Effector memory CD8-positive, alpha-beta T cell (primary cell): ENCODE measurements at places on chromosomes 7 and 10.

DNA sequence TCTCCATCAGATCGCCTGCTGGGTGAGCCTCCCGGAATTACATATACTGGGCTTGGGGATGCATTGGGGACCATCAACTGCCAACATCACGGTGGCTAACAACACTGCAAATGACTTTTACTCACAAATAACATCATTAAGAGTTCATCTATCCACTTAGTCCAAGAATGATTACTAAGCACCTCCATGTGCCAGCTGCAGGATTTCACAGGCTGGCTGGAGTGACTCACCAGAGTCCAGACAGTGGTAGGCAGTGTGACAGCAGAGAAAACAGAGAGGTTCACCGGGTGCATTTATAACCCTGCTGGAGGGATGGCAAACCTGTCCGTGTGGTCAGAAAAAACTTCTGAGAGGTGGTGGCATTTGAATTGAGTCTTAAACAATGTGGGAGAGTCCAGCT, 3.2 kb upstream of the IGFBP3 start:
- DNase-seq: no peak

DNA sequence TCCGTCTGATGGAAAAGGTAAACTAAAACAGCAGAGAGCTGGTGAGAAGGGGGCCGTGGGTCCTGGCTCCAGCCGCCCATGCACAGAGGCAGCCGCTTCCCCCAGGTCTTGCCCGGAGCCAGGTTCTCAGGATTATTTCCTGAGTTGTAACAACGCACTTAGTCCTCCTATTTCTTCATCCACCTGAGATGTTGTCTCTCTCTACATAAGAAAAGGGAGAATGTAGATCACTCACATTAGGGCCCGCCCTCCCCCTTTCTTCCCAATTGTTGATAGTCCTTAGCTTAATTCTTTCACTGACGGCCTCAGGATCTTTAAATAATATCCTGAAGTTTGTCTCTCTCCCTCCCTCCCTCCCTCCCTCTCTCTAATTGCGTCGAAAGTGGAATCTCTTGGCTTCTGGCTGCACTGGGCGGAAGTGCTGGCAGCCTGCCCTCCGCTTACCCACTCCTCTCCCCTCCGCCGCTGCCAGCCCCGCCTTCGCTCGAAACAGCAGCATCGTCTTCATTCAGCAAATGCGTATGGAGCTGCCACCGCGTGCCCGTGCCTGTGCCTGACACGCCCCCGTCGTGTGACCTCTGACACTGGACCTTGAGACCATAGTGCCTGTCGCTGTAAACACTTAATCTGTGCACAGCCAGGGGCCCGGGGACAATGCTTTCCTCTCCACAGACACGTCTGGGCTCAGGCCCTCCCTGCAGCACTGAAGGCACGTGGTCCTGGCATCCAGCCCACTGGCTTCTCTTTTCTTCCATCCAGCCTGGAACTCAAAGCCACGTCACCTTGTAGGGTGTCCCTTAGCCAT, 174.5 kb upstream of the PPP2R2D start:
- DNase-seq: no peak

DNA sequence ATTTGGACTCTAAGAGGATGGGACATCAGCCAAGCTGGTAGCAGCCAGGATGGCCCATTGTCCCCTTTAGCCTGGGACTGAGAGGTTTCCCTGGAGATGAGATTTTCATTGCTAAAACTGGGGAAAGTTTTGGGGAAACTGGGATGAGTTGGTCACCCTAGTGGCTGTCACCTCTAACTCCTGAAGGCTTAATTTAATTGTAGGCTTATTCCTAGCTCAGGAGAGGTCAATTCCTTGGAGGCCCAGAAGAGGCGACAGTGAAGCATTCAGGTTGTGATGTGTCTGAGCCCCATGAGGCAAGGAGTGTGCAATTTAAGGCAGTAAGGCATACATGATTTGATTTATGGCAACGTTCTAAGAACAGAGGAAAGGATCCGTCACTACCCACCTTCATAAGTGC, 24.9 kb upstream of the JAZF1 start:
- DNase-seq: no peak

- no peak for DNase-seq
These were observed 134.5 kb downstream of the BAMBI start for GRCh38 chr10:28811639-28812349.

DNA sequence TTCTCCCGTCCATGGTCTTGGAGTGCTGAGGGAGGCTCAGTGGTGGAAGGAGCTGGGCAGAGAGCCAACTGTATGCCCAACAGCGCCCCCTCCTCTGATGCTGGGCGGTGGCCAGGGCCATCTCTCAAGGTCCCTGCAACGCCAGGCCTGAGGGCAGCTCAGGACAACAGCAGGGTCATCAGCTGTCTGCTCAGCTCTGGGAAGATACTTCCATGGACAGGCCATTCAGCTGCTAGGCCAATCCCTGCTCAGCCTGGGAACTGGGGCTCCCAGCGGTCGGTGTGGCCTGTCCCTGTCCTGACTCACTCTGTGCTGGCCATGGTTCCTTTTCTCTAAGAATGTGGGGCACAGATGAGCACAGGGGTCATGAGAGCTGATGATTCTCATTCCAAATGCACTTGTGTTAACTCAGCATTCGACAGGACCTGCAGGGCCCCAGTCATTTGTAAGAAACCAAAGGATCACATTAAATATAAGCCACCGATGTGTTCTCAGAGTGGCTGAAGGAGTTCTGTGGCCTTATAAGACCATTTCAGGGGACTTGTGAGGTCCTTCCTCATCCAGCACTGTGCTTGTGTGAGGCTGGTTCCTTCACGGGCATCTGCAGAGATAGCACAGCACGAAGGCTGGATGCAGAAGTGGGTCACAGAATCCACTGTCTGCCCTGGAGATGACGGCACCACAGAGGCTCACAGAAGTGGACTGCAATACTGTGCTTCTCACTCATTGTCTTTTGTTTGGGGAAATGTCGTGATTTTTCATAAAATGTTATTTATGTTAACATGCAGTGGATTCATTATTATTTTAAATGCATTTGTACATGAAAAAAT, 73.0 kb downstream of the ADCY1 start:
- no peak for DNase-seq

GRCh38 chr10:35090162-35090954, at the start of gene CUL2:
Gene CUL2, minus strand, starts transcription at chr10:35090341. Its CDS starts 19,024 bp downstream, at chr10:35071317.
- peak; percentile 93 for DNase-seq

- DNase-seq: no peak
These were observed 82.6 kb downstream of the CPEB3 start for GRCh38 chr10:92208157-92208720.

DNA sequence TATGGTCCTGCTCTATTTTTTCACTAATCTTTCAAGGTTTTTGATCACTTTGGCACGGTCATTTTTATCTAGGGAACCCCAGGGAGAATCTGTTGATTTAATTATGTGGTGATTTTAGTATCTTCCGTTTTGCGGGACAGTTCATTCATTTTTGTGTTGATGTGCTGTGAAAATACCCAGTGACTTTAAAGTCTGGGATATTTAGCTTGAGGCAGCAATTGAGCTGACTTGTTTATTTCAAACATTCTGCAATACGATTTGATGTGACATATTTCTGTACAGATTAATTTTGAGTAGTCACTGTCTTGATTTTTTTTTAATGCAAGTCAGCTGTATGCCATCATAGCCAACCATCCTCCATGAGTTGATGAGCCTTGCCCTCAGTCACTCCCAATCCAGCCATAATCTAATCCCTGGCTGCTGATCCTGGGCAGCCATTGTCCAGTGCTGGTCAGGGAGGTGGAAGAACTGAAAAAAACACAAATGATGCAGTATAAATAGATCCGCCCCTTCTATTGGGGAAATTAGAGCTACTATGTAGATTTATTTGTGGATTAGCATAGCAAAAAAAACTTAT, 183.4 kb downstream of the CCSER2 start:
- DNase-seq: no peak

DNA sequence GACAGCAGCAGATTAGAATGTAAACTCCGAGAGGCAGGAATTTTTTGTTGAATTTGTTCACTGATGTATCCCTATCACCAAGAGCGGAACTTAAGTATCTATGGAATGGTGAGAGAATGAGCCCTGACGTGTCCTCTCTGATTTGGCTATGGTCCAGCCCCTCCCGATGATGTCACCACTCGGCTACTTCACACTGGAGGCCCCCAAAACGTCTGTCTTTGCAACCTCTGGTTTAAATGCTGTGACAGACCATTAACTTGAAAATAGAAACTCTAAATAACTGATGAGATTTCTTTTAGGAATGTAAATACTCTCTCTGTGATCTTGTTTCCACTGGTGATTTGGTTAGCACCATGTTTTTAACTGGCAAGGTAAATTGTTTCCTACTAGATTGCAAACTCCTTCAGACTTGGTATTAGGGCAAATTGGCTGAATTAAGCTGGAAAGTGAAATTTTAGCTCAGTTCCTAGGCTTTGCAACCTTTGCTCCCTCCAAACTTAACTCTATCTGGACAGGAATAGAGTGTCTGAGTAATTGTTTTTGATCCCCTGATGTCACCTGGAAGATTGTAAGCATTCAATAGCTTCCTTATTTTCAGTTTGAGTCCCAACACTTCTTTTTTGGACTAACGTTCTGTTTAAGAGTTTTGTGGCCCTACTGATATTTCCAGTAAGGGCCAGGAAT, 19.1 kb downstream of the SLC16A12 start:
- DNase-seq: no peak

DNA sequence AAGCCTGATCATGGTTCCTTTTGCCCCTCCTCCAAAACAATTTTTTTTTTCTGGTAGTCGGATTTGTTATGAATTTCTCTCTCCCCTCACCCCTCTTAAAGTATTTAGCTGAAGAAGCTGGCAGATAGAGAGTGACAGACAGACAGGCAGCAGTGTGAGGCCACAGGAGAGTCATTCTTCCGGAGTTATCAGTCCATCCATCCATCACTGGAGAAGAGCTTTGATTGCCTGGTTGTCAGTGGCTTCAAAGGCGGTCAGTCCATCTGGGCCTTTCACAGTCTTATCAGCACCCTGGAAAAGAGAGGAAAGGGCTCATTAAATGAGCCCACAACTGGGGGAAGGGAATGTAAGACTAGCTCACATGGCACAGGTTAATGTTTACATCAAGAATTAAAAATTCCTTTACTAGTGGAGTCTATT, 47.4 kb downstream of the MTPN start:
- DNase-seq: no peak

- DNase-seq: no peak
These were observed 223.1 kb upstream of the AKR1E2 start for GRCh38 chr10:4602764-4603491.

DNA sequence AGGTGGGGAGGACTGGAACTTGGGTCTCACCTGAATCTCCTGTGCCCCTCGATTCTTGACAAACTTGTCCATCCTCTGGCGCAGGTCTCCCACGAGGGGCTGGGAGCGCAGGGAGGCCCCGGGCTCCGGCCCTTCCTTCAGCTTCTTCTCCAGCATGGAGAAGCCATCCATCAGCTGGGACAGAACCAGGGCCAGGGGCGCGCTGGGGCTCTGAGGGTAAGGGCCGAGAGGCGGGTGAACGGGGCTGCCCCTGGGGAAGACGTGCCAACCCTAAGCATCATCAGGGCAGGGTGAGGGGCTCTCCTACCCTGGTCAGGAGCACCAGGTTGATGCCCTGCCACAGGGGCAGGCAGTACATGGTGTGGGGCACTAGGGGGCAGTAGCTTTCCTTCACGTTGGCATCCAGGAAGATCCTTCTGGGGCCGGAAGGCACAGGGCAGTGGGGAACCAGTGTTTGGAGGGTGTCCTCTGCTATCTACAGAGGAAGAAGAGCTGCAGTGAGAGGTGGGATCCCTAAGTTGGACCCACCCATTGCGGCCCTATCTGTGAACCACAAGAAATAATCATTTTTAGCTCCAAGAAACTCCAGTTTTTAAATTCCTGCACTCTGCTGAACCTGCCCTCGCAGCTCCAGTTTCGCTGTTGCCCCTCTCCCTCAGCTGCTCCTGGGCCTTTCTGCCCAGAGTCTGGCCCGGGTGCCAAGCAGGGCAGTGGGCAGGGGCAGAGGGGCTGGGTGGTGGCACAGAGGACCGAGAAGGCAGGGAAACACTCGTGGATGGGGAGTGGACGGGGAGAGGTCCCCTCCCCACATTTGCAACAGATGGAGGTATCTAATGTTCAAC, 10.8 kb upstream of the PYROXD2 start:
- DNase-seq: peak; percentile 41

- no peak for DNase-seq
These were observed 927.3 kb upstream of the ZNF722 start for GRCh38 chr7:63071396-63071795.

GRCh38 chr7:98418636-98419315, 17.9 kb upstream of the BAIAP2L1 start:
- no peak for DNase-seq

DNA sequence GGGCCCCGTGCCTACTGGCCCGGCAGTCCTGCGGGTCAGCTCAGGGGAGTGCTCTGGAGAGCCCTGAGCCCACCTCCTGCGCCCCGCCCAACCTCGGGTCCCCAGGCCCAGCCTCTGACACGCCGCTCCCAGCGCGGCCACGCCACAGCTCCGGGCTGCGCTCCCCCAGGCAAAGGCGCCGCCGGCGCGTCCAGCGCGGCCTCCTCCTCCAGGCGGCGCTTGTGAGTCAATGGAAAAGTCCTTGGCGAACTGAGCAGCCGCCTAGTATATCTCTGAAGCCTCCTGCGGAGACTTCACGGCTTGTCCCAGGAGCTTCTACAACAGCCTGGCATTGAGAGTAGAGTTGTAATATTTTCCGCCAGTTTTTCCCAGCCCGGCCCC, 29.5 kb upstream of the BMS1 start:
- DNase-seq: peak; percentile 47

GRCh38 chr7:87021285-87021684, 38.2 kb downstream of the ELAPOR2 start:
- no peak for DNase-seq

DNA sequence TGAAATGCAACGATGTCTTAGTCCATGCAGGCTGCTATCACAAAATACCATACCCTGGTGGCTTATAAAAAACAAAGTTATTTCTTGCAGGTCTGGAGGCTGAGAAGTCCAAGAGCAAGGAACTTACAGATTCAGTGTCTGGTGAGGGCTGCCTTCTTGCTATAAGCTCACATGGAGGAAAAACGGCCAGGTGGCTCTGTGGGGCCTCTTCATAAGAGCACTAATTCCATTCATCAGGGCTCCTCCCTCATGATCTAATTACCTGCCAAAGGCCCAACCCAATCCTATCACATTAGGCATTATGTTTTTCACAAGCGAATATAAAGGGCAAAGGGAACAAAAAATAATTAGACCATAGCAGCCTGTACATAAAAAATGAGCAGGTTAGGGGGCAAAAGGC, 35.4 kb downstream of the PAPSS2 start:
- no peak for DNase-seq

- DNase-seq: no peak
These were observed 45.7 kb upstream of the ADGRA1 start for GRCh38 chr10:133042061-133042460.

- DNase-seq: no peak
These were observed 867.1 kb downstream of the GATA3 start for GRCh38 chr10:8921568-8921967.

DNA sequence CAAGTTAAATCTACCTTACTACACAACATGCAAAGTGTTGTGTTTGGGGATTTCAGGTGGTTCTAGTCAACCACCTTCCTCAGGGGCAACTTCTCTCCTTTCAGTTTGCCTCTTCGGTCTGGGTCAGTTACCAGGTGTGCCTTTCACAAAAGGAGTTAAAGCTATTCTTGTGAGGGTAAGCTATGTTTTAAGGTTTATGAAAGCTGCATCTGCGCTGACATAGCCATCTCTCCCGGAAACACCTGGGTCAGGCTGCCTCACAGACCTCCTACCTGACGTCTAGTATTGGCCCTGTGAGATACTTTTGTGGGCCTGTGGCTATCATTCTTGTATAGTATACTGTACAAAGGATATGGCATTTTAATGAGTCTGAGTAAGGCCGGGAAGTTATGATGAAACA, 67.7 kb upstream of the ITGA8 start:
- DNase-seq: no peak

GRCh38 chr10:24039897-24040296, 169.0 kb upstream of the KIAA1217 start:
- DNase-seq: no peak

GRCh38 chr10:104250371-104250770, 4.3 kb upstream of the GSTO1 start:
- DNase-seq: no peak
